Activated T-cell treated with anti-CD3 and anti-CD28 coated beads for 1 hour (primary cell): ENCODE measurements at places on chromosomes 4 and X.

GRCh38 chr4:153204247-153204671 lies at the start of gene TRIM2:
TRIM2 (plus strand) TSS chr4:153204443; CDS start chr4:153204531, 88 bp downstream.
- DNase-seq: no peak

GRCh38 chr4:41169256-41169800 lies 45.0 kb downstream of the APBB2 start:
- no peak for DNase-seq

DNA sequence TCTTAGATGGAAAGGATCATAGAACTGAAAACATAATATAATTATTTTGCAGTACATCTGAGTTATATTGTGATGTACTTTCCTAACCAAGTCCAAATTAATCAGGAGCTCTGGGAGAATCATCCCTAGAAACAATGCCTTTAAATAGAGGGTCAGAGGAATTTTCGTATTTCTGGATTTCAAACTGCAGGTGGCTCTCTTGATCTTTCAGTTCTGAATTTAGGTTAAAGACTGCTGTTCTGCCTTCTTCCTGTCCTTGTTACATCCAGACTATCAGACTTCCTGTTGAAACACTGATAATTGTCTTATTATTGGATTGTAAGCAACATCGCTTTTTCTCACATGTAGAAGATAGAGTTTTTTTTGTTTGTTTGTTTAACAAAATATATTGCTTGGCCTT lies 142.7 kb downstream of the RPA4 start:
- no peak for DNase-seq

DNA sequence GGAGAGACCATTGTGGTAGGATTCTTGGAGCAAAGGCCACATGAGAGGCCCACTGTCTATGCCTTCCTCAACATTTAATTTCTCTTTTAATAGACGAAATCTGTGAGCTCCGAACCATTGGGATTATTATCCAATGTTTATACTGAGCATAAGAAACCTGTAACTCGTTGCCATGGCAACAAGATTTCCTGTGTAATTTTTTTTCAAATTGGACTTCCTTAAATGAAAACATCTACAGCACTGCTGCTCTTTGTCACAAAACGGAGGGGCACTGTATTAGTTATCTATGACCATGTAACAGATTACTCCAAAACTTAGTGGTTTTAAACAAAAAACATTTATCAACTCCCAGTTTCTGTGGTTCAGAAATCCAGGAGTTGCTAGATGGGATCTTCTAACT lies 38.7 kb downstream of the PPP1R2C start:
- DNase-seq: no peak

DNA sequence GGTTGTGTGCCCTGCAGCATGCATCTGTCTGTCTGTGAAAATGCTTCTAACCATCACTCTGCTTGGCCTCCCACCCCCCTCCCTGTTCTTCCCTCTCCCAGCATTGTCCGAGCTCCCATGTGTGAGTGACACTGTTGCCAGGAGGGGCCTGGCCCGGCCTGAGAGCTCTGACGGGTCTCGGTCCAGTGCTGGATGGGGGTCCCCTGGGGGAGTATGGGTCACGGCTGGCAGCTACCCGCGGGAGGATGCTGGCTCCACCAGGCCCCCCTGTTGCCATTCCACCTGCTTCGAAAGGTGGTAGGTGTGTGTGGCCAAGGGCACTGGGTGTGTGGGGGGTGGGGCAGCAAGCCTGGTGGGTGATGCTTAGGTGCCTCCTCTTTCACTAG lies 3.6 kb downstream of the NLGN3 start:
- DNase-seq: no peak

DNA sequence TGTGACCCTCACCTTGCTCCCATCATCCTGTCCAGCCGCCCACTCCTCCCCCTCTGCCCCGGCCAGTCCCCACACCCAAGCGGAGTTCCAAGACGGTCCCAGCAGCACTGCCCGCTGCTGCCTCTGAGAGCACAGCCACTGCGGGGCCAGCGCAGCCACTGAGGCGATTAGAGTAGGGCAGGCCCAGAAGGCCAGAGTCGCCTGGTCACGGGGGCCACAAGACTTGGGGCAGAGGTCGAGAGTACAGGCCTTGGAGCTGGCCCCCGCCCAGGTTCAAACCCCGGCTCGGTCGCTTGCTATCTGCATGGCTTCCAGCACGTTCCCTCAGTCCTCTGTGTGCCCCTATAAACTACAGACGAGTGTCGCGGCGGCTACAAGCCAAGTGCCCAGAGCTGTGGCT lies 53.2 kb upstream of the ADRA2C start:
- no peak for DNase-seq

DNA sequence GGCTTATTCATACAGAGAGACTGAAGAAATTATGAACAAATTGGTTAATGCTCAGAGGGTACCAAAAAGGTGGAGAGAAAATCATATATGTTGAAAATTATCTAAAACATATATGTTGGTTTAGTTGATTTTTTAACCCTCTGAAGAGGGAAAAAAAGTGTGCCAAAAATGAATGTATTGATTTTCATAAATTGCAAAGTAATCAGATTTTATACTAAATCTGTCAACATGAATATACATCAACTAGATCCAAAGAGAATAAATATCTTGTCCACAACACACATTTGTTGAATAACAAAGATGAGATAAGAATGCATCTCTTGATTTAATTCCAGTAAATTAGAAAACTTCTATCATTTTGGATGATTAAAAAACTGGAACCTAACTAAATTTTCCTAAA lies 125.3 kb upstream of the TACR3 start:
- DNase-seq: no peak
